Left ventricle myocardium inferior (tissue), 1 donor: ENCODE measurements at places on chromosomes 3 and 15.

- peak overlapping the region; percentile 97 for H3K27ac ChIP-seq
- DNase-seq, result peak; percentile 80
- H3K4me3 ChIP-seq, result peak overlapping the region; percentile 64
- H3K4me1 ChIP-seq, result peaks cover 46% of the 10 kb centered on the region
- no peaks in the 10 kb centered on the region for H3K27me3 ChIP-seq
- no peaks in the 10 kb centered on the region for H3K36me3 ChIP-seq
Observed at GRCh38 chr15:66842710-66843441, 140.8 kb downstream of the SMAD6 start.

DNA sequence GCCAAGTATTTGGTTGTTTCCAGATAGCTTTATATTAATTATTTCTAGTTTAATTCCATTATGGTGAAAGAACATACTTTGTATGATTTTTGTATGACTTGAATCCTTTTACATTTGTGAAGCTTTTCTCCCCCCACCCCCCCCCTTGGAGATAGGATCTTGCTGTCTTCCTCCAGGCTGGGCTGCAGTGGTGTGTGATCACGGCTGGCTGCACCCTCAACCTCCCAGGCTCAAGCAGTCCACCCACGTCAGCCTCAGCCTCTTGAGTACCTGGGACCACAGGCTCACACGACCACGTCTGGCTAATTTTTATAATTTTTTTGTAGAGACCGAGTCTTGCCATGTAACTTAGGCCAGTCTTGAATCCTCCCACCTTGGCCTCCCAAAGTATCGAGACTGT lies 29.5 kb downstream of the ARL8B start:
- no peak overlapping the region for H3K27ac ChIP-seq
- DNase-seq, result no peak
- peaks cover 34% of the 10 kb centered on the region for H3K4me1 ChIP-seq
- H3K27me3 ChIP-seq, result no peaks in the 10 kb centered on the region
- no peaks in the 10 kb centered on the region for H3K36me3 ChIP-seq
- no peak overlapping the region for H3K4me3 ChIP-seq

GRCh38 chr15:56739964-56740640 lies 6.8 kb upstream of the ZNF280D start:
- H3K4me3 ChIP-seq, result no peak overlapping the region
- no peak overlapping the region for H3K27ac ChIP-seq
- H3K4me1 ChIP-seq, result no peaks in the 10 kb centered on the region
- no peaks in the 10 kb centered on the region for H3K27me3 ChIP-seq
- no peaks in the 10 kb centered on the region for H3K36me3 ChIP-seq
- DNase-seq, result no peak

GRCh38 chr3:153820035-153820434 lies 301.2 kb upstream of the ARHGEF26 start:
- no peaks in the 10 kb centered on the region for H3K36me3 ChIP-seq
- no peaks in the 10 kb centered on the region for H3K27me3 ChIP-seq
- no peaks in the 10 kb centered on the region for H3K4me1 ChIP-seq
- H3K4me3 ChIP-seq, result no peak overlapping the region
